Fibroblast of lung (primary cell): ENCODE measurements at places on chromosomes 4 and X. TPM values are rescaled to one million over a fixed set of nuclear protein-coding genes. Genes with fewer than 3 reads are reported as not detected.

The COL4A5 gene
- polyA plus RNA-seq = 4.9 and 16.3 TPM in 2 replicates

The XG gene
- polyA plus RNA-seq = 2.7 and 3.6 TPM in 2 replicates

The FAM47A gene
- polyA plus RNA-seq = not detected in 2 replicates

The UGT8 gene
- polyA plus RNA-seq = 0.03 TPM in 1 of 2 replicates, not detected in the other

The F9 gene
- polyA plus RNA-seq = not detected in 2 replicates

The NEK1 gene
- polyA plus RNA-seq = 8.6 and 8.9 TPM in 2 replicates

The ETDB gene
- not detected in 2 replicates for polyA plus RNA-seq

The SYNPO2 gene
- polyA plus RNA-seq = 15.3 and 71.7 TPM in 2 replicates

The CENPI gene
- 4.3 and 13.0 TPM in 2 replicates for polyA plus RNA-seq

The DGAT2L6 gene
- polyA plus RNA-seq = not detected in 2 replicates

The AMOT gene
- 7.5 and 11.6 TPM in 2 replicates for polyA plus RNA-seq

The NXF3 gene
- polyA plus RNA-seq = 0.54 TPM in 1 of 2 replicates, not detected in the other

The CT45A3 gene
- not detected in 2 replicates for polyA plus RNA-seq

The AKAP17A gene
- polyA plus RNA-seq = 9.1 and 9.3 TPM in 2 replicates
